Stimulated activated CD4-positive, alpha-beta T cell treated with anti-CD3 and anti-CD28 coated beads, Interleukin-1b, Interleukin-23, amount 100 ng/mL, for 1 hour (primary cell): ENCODE measurements at places on chromosomes 7 and 10.

- DNase-seq, result no peak
Measured at GRCh38 chr7:140778975-140779374, 82.5 kb downstream of the NDUFB2 start.

GRCh38 chr7:90383422-90383821 lies 19.8 kb upstream of the CLDN12 start:
- no peak for DNase-seq

- no peak for DNase-seq
Measured at GRCh38 chr7:75937958-75938786, 23.2 kb downstream of the POR start.

- peak; percentile 63 for DNase-seq
Measured at GRCh38 chr7:87059525-87060287, at the start of gene ELAPOR2. ELAPOR2 (minus strand) TSS chr7:87059654; CDS start chr7:87059513, 141 bp downstream.

DNA sequence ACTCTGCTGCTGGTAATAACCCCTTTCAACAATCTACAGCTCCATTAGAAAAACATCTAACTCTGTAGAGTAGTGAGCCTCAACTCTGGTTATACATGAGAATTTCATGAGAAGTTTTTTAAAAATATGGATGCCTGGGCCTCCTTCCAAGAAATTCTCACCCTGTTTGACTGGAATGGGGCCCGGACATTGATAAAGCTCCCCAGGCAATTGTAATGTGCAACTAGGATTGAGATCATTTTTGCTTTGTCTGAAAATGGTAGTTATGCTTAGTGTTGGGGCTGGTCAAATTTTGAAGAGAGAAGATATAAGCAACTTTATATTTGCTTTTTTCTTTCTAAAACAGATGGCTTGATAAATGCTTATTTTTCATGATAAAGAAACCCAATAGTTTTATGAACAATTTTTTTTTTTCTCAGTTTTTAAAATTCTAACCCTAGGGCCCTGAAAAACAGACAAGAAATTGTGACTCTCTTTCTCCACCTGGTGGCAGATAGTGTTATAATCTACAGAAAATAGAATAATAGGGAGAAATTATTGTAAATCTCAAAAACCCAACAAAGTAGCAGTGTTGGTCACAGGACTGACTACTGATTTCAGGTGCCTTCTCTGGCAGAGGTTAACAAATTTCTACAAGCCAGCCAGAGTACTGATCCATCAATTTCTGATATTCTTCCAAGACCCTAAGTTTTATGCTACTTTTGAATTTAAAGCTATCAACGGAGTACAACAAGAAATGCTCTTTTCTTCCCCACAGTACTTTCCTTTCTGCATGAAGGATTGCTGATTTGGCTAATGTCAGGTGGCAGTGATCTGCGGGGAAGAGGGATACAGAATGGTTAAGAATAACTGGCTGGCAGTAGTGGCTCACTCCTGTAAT lies 174.8 kb downstream of the DKK1 start:
- no peak for DNase-seq

GRCh38 chr7:11188529-11189310 lies 215.0 kb downstream of the PHF14 start:
- no peak for DNase-seq

DNA sequence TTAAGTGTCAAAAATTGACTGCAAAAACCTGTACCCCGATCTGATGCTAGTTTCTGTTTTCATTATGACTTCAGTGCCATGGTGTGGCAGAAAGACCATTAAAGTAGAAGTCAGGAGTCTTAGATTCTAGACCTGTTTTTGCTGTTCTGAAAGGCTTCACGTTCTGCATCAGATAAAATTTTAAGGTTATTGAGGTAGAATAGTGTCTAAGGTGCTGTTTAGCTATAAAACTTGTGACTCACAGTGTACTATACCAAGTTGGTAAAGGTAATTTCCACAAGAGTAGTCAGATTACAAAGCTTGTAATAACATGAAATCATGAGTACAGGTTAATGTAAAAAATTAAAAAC lies 38.6 kb downstream of the ZNRF2 start:
- DNase-seq, result no peak

DNA sequence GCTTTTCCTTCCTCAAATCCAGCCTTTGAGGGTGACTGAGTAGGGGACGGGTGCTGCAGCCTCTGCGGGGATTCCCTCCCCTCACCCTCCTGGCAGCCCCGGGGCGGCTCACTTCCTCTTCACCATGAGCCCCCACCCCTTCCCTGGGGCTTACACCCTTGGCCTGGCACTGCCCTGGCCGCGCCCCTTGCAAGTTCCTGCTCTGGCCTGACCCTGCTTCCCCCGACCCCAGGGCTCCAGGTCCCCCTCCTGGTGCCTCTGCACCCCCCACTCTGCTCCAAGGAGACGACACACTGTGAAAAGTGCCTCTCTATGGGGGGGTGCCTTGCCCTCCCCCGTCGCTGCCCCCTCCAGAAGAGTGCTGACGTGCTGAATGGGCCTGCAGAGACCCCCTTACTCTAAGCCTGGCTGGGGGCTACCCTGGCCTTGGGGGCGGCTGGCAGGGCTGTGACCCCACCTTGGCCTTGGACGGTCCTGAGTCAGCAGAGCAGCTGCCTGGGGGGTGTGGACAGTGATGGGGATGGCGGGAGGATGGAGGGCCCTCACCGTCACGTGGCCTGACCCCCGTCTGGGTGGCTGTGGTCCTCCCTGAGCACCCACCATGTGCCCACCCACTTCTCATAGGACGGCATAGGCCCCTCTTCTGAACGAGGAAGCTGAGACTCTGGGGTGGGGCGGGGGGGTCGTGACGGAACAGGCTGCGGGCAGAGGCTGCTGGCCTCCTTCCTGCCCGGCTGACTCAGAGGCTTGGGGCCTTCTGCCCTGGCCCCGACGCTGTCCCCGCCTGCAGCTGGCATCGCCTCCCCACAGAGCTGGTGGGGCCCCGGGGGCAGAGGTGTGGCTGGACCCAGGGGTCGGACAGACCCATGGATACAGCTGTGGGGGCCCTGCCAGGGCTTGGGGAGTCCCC lies 9.8 kb downstream of the LFNG start:
- DNase-seq, result no peak

GRCh38 chr10:123102673-123103072 lies 33.1 kb upstream of the HMX3 start:
- DNase-seq, result no peak

DNA sequence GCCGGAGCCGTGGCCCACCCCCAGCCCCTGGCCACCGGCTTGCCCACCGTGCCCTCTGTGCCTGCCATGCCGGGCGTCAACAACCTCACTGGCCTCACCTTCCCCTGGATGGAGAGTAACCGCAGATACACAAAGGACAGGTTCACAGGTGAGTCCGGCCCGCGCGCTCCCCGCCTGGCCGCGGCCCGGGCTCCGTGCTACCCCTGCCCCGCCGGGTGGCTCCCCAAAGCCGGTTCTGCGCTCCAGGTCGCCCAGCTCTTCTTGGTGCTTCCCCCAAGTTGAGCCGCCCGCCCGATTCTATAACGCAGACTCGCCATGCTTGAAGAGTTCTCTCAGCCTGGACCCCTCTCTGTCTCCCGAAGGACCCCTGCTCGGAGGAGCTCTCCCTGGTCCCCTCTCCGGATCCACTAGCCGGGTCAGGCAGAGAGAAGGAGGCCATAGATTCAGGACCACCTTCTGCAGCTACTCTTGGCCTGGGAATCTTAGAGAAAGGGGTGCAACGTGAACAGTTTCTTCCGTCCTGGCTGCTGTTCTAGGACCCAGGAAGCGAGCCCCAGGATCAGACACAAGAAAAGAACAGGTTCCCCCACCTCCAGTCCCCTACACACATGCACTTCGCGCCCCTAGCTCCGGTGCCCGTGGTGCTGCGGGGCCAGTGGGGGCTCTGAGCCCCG lies 999 bp downstream of the TLX1 start:
- no peak for DNase-seq

GRCh38 chr10:132476146-132477065 lies 61.2 kb upstream of the INPP5A start:
- no peak for DNase-seq

- DNase-seq, result no peak
Measured at GRCh38 chr10:77306666-77307065, 330.9 kb downstream of the KCNMA1 start.

DNA sequence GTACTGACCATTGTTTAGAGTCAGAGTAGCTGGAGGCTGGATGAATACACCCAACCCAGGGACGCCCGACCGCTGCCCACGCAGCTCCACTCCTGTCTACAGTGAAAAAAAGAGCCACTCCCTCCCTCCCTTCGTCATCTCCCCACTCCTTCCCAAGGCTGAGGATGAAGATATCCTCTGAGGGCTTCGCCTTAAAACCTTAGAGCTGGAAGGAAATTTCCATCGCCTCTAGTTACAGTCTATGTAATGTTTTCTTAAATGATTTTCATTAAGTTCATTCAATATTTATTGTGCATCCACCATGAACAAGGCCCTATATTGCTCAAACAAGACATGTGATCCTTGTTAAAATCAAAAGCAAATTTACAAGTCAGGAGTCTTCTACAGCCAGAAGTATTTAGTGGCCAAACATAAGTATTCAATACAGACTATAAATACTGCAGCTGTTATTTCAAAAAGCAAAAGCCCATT lies 11.3 kb upstream of the SLIT1 start:
- no peak for DNase-seq

DNA sequence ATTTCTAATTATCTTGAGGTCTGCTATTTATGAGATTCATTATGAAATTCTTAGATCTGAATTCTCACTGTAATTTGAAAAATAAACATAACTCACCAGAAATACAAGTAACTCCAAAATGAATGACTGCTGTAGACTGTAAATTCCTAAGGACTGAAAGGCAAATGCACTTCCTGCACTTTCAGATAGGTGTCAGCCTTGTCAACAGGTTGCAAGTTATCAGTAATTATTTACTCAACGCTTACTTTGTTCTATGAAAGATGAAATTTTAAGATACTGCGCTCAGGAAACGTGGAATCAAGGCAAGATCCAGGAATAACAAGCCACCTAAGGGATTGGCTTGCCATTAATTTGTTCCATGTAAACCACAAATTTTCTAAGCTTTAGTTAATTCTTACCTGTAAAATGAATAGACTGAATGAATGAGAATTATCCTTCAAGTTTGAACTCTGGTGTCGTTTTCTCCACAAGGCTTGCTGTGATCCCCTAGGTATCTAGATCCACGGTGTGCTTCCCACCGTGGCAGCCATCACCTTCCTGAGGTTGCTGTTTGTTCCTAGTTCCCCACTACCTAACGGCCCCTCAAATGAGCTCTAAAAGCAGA lies 12.6 kb downstream of the DHX32 start:
- peak; percentile 3 for DNase-seq

DNA sequence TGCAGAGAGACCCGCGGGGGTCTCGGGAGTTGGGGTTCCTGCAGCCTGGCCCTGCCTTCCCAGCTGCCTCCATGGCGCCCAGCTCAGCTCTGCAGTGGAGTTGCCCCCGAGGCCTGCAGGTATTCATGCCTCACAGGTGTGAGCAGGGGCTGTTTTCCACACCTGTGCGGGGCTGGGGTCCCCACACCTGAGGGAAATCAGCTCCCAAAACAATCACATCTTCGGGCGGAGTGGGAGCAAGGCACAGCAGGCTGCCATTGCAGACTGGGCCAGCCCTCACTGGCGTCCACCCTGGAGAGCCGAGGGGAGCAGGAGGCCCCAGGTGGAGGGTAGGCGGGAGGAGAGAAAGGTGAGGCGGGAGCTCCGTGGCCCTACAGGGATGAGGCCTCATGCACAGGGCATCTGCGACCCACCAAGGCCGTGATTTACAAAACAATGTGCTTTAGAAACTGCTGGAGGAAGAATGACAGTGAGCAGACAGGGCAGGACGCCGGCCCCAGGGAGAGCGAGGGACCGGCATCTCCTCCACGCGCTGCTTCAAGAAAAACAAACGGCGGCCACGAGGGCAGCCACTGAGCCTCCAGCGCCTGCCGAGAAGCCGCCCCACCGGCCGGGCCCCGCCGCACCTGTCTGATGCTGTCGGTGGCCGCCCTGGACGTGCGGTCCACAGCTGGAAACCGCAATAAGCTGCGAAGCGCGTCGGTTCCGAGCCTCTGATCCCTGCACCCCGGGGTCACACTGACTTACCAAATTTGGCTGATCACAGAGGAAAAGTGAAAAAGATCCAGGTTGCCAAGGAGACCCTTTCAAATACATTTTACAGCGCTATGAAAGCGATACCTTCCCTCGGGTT lies 53.0 kb upstream of the PDGFA start:
- DNase-seq, result no peak

DNA sequence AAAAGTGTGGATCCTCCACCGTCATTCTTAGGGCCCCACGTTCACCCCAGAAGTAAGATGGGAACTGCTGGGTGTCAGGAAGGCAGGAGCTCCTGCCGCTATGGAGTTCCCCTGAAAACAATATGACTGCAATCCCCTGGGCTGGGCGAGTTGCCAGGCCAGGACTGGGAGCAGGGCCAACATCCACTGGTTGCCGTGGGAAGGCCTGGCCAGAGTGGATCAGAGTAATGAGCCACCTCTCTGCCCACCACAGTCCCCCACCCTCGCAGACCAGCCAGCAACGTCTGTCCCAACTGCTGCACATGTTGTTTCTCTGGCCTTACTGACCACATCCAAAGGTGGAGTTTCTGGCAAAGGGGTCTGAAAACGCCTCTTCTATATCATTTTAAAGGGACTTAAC lies 86.6 kb downstream of the STRA8 start:
- DNase-seq, result no peak

GRCh38 chr7:26265499-26266075 lies 26.1 kb upstream of the SNX10 start:
- DNase-seq, result no peak

- no peak for DNase-seq
Measured at GRCh38 chr10:44295644-44296241, 89.2 kb downstream of the CXCL12 start.

DNA sequence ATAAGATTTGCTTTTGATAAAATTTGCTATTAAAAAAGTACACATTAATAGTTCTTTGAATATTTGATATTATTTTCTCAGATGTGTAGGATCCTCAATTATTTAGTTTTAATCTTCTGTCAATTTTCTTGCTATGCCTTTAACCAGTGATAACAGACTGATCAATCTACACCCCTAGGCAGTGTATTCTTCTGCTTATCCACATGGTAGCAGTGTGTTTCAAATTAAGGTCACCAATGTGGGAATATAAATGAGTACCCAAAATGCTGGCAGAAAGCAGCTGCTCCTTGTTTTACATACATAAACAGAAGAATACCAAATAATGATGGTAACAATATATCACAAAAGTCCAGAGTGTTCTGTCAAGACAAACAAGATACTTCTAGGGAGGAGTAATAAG lies 87.0 kb downstream of the SKAP2 start:
- DNase-seq, result no peak

- no peak for DNase-seq
Measured at GRCh38 chr10:63537536-63537935, 16.3 kb downstream of the REEP3 start.
